ENCODE measurements at places on chromosomes 12 and 14.

GRCh38 chr14:53226553-53226952, 73.4 kb upstream of the DDHD1 start:
- no peak for DNase-seq

GRCh38 chr14:103031956-103032355, 25.4 kb downstream of the CDC42BPB start:
- no peak for DNase-seq

DNA sequence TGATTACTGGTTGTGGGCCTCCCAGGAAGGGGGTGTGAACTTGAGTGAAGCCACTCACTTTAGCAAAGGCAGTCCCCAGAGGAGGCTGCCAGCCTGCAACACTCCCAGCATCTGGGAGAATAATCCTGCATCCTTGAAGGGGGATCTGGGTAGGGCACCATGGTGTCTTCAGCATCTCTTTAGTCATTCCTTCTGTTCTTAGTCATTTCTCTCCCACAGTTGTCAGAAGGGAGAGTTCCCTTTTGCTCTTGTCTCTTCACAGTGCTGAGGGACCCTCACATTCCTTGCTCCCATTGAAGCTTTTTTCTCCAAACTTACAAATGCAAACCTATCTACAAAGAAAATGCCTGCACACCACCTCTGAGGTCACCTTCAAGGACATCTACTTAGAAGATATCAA, 48.1 kb upstream of the CIT start:
- DNase-seq: no peak

GRCh38 chr12:51898506-51898905, 8.8 kb upstream of the ACVRL1 start:
- no peak for DNase-seq

DNA sequence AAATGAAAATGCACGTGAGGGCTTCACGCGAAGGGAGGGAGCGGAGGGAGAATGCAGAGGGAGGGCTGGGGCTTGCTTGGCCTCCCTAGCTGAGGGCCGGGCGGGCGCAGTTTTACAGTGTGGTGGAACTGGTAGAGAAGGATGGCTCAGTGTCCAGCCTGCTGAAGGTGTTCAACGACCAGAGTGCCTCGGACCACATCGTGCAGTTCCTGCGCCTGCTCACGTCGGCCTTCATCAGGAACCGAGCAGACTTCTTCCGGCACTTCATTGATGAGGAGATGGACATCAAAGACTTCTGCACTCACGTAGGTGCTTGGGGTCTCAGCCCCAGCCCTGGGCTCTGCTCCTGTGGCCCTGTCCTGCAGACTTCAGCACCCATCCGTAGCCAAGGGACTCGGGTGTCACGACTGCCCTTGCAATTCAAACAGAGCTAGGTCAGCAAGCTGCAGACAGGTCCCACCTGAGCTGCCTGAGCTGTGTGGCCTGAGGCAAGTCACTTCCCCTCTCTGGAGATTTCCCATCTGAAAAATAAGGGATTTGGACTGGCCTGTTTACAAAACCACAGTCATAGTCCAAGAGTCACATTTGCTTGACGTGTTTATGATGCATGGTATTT, 18.4 kb downstream of the OTUB2 start:
- DNase-seq: no peak

DNA sequence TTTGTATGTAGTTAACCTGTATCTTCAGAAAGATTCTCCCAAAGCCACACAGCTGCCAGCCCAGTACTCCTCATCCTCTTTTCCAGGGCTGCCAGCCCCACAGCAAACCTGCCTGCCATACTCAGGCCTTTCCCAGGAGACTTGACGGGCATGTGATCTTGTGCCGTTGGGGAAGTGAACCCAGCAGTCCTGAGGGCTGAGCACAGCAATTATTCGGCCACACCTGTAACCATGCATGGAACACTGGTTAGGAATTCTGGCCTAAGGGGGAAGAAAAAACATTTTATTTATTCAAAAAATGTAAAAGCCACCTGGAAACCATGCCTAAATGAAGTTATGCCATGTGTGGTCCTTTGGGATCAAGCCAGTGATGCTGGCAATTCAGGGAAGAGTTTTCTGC, 145.3 kb downstream of the GRIN2B start:
- no peak for DNase-seq

DNA sequence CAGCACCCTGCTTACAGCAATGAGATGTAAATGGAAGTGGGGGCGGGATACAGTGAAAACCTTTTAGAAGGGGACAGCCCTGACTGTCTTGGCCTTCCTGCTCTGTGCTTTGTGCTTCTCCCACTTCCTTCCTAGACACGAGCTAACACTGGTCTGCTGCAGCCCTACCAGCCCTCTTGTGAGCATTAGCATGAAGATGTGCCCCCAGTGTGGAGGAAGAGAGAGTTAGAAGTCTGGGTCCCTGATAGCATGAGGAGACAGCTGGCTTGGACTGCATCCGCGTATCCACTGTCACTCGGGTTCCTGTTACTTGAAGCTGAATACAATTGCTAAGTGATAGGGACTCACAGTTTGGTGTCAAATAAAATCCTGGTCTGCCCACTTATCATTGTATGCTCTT, 248.1 kb upstream of the SOX5 start:
- DNase-seq: no peak

Measured in kidney glomerular epithelial cell (primary cell).